K562 (cell line): ENCODE measurements at places on chromosomes 5 and 9.

DNA sequence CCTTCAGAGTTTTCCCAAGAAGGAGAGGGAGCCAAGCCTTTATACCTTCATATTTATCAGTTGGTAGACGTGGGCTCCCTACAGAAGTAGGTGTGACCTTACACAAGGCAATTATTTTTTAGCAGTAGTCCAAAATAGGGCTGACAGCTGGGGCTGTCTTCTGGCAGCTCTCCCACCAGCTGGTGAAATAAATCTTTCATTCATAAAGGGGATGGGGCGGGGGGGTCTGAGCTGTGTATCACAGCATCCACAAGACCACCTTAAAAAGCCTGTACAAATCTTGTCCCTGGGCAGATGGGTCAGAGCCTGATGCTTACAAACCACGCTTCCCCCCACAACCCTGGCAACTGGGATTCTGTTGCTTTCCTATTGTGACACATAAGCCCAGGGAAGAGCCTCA is 19.7 kb downstream of the CSF2 start:
- no peak for DNase-seq

GRCh38 chr5:176415240-176415951 is 943 bp downstream of the CLTB start:
- peak; percentile 9 for DNase-seq

- no peak for DNase-seq
These were observed 134.5 kb downstream of the TRIO start for GRCh38 chr5:14277385-14278320.

DNA sequence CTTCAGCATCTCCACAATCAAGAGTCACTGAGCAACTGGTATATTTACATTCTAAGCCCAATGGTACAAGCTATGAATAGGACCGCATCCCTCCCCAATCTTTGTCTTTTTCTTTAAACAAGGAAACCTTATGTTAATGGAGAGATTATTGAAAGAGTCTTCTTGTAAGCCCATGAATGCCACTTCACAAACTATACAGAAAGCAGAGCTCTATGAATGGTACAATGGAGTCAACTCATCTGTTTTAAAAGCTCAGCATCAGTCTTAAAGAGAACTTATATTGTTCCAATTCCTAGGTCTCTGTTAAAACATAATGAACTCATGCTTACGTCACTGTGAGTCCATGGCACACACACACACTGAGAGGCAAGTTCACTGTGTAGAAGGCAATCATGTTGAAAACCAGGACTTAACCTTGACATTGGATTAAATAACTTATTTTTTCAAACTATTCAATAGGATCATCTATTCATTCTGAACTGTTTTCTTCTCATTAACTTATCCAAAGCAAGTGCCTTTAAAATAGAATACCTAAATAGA is 4.5 kb downstream of the NREP start:
- no peak for DNase-seq

DNA sequence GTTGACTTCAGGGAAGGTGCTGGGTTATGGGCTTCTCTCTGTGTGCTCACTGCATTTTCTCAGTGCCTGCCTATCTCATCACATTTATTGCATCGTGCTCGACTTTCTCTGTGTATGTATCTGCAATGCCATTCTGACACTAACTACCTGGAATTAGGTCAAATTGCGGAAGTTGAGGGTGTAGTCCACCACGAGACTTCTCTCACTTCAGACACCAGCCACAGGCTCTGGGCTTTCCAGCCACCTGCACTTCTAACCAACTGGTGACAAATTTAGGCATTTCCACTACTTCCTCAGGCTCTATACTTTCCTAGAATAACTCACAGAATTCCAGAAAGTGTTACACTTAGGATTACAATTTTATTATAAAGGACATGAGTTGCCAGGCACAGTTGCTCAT is 188.6 kb upstream of the ZNF608 start:
- no peak for DNase-seq

- DNase-seq, result no peak
These were observed 12.9 kb downstream of the DYNC2I2 start for GRCh38 chr9:128643519-128644300.

GRCh38 chr9:110801426-110801825 is 132.8 kb downstream of the MUSK start:
- DNase-seq, result no peak

DNA sequence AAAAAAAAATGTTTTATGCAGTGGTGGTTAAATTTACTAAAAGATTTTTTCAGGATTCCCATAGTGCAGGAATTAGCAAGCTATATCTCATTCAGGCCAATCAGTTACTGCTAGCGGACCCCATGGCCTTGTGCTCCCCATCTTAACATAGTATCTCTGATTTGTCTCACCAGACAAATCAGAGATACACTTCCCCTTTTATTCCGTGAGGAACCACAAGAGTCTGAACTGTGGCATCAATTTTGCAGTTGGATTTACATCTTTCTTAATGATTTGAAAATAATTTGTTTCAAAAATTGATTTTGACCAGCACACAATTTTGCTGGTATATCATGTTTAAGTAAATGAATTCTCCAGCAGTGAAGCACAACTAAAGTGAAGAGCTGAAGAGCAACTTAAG is 17.9 kb downstream of the ITGA1 start:
- DNase-seq, result no peak

DNA sequence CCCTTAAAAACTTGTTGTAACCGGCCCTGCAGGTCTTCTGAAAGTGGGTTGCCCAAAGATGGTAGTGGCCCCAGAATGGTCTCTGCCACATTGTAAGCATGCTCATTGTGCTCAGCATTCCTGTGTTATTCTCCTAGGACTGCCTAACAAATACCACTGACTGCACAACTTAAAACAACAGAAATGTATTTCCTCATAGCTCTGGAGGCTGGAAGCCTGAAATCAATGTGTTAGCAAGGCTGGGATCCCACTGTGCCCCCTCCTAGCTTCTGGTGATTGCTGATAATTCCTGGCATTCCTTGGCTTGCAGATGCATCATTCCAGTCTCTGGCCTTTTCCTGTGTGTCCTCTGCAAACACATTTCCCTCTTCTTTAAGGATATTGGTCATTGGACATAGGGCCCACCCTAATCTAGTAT is 3.4 kb upstream of the GCNT4 start:
- DNase-seq, result no peak

DNA sequence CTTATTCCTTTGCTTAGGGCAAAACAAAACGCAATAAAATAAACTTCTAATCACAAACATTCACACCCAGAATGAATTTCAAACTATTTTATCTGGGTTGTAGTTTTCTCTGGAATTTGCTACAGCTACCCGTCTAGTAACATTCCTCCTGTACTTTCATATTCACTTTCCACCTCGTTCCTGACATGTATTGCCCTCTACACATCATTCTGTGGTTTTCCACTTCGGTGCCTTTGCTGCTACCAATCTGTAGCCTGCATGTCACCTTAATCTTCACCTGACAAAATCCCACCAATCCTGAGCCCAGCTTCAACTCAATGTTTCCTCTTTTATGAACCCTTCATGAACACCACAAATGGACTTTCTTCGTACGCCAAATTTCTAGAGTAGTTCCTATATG is 694.1 kb upstream of the C9orf72 start:
- DNase-seq, result no peak

DNA sequence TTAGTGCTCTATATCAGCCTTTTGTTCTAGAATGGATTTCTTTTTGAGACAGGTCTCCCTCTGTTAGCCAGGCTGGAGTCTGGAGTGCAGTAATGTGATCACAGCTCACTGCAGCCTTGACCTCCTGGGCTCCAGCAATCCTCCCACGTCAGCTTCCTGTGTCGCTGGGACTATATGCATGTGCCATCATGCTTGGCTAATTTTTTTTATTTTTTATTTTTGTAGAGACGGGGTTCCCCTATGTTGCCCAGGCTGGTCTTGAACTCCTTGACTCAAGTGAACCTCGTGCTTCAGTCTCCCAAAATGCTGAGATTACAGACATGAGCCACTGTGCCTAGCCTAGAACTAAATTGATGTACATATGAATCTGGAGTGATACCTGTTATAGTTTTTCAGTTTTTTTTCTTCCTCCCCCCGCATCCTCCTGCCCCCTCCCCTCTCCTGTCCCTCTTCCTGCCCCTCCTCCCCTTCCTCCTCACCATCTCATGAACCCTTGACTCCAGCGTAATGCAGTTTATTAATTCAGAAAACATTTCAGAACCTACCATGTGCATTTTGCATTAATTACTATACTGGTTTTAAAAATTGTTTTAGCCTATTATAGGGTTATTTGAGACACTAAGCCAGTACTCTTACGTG is 37.4 kb upstream of the TNFAIP8 start:
- DNase-seq, result peak; percentile 68

GRCh38 chr9:71587576-71588362 is 180.5 kb downstream of the CEMIP2 start:
- DNase-seq, result no peak

GRCh38 chr9:116262448-116262847 is 108.9 kb downstream of the PAPPA start:
- DNase-seq, result no peak

DNA sequence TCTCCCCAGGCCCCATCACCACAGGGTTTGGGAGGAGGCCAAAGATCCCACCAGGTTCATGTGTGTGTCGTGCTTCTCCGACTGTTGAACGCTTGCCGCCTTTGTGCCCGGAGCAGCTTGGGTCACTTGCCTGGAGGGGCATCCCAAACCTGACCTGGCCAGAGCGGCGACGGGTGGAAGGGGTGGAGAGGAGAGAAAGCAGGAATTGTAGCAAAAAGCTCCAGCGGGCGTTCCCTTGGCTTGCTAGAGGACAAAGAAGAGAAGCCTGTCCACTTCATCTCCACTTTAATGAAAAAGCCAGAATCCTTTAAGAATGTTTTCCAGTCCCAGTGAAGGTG is 2.9 kb upstream of the TRIM41 start:
- no peak for DNase-seq
